ENCODE measurements at places on chromosomes 7 and 10.

DNA sequence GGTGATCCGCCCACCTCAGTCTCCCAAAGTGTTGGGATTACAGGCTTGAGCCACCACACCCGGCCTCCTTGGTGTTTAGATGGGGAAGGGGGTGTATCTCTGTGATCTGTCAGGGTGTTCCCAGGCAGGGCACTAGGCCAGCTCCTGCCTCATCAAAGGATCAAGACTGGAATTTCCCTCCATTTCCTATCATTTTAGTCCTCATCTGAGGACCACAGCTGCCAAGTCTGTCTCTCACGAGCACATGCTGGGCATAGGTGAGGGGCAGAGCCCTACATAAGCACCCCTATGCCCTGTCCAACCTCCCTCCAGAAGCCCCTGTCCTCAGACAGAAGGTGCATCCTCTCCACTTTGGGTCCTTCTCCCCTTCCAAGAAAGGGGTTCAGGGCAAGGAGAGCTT is 19.5 kb downstream of the TRIM56 start:
- DNase-seq = no peak

- no peak for DNase-seq
These were observed 68.5 kb downstream of the GNAT3 start for GRCh38 chr7:80443325-80443724.

GRCh38 chr10:127579640-127580039 is 30.5 kb downstream of the NPS start:
- no peak for DNase-seq

DNA sequence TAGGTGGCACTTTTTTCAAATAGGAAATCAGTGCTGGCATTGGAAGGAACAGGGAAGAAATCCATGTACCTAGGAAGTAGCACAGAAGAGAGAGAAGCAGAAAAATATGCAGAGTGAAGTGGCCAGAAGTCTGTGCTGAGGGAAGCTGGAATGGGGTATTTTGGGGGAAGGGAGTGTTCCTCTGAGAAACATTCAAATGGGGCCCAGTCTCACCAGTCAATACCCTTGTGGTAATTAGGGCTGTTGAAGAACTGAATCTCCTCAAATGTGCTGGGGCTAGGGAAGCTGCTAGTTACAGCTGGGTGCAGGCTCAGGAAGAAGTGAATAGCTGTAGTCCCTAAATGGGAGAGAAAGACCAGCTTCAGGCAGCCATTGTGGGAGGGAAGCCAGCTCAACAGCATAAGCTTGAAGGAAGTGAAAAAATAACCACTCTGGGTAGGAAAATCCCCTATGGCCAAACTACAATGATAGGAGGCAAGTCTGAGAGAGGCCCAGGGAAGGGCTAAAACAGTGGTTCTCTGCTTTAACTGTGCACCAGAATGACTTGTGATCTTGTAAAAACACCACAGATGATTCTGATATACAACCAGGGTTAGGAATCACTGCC is 7.6 kb downstream of the NDST2 start:
- peak; percentile 23 for DNase-seq

GRCh38 chr7:21413502-21413901 is 14.4 kb upstream of the SP4 start:
- DNase-seq = no peak

DNA sequence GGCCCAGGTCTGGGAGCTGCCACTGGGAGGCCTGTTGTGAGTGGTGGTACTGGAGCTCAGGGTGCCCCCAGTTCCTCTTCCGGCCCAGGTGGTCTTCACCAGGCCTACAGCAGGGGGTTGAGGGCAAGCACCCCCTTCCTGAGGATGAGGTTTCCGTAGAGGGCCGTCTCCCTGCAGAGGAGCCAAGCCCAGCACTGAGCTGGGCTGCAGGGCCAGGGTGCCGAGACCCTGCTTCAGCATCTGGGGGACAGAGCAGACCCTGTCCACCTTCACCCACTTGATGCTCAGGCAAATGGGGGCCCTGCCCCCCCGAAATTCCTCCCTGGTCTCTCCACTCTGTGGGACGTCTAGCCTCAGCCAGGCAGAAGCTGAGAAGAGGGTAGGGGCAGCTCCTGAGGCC is 2.6 kb downstream of the FUOM start:
- DNase-seq = no peak

- DNase-seq = no peak
These were observed 379.7 kb downstream of the PHTF2 start for GRCh38 chr7:78178319-78178718.

- DNase-seq = peak; percentile 38
These were observed 31.9 kb upstream of the GUSB start for GRCh38 chr7:66013938-66014337.

GRCh38 chr7:47474937-47475879 is 106.7 kb downstream of the TNS3 start:
- peak; percentile 86 for DNase-seq

DNA sequence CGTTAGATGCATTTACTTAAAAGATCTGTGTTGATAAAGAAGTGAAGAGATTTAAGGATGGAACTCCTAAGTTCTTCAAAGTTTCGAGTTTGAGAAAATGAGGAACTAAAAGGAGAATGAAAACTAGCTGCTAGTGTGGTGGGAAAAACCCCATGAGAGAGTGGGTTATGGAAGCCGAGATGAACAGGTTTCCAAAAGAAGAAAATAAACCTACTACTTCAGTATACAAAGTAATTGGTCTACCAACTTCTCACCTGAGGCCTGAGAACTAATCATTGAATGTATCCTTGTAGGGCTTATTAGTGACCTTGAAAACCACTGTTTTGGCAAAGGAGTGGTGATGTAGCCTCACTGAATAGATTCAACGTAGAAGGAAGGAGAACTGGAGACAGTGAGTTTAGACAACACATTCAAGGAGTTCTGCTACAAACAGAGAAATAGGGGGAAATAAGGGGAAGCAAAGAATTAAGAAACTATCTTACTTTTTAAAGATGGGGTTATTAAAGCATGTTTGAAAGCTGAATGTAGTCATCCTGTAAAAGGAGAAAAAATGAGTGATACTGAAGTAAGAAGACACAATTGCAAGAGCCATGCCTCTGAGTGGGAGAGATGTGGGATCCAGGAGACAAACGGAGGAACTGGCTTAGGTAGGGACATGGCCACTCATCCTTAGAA is 50.8 kb downstream of the CH25H start:
- DNase-seq = no peak

DNA sequence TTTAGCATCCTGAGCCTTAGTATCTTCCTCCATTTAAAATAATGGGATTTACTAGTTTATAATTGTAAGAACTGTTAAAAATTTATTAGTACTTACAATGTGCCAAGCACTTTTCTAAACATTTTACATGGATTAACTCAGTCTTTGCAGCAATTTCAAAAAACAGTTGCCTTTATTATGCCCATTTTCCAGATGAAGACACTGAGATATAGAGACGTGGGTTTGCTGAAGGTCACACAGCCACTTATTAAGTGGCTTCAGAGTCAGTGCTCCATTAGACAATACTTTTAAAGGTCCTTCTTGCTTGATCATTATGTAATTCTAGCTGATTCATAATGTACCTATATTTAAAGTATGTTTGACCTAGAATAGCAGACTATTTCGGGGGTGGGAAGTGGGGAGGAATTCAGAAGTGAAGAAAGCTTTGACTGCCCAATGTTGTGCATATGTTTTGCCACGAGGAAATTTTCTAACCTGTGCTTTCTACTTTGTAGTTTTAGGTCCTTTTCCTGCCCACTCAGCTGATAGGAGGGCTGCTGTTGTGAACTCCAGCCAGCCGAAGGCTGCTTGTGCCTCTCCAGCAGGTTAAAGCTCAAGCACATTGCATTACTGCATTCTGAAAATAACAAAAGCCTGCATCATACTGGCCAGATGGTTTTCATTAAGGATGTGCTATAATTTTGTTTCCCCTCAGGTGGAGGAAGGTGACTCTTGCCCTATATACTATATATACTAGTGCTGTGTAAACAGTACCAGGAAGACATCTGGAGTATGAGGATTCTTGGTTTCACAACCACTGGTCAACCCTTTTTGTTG is 4.3 kb downstream of the PLEKHA8 start:
- DNase-seq = no peak

DNA sequence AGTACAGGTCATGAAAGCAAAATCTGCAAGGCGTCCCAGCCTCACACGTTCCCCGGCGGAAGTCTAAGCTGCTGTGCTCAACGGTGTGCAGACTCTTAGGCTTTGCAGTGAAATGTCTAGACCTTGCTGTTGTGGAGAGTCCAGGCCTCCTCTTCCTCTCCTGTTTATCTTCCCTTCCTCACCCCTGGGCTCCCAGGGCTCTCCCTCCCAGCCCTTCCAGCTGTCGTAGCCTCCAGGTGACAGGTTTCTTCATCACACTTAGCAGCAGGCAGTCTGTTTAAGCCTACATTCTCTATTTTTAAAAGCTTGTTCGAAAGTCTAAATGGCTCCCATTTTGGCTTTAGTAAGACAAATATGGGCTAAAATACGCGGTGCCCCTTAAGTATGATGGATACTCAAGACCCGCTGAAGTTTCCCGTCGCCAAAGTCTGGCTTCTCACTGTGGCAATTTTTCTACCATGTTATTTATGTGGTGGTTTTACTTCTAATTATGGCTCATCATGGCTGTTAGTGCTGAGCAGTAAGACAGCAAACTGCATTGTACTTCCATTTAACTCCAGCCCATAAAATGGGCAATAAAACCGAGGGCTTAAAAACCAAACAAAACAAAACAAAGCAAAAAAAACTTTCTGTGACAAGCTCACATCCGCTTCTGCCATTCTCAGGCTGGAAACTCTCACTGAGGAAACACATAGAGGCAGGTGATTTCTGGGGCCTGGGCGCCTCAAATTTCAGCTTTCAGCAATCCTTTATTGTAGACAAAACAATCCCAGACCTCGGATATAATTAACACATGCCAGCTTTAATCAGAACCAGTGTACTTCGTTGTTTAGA is 243.2 kb downstream of the SNX10 start:
- no peak for DNase-seq

DNA sequence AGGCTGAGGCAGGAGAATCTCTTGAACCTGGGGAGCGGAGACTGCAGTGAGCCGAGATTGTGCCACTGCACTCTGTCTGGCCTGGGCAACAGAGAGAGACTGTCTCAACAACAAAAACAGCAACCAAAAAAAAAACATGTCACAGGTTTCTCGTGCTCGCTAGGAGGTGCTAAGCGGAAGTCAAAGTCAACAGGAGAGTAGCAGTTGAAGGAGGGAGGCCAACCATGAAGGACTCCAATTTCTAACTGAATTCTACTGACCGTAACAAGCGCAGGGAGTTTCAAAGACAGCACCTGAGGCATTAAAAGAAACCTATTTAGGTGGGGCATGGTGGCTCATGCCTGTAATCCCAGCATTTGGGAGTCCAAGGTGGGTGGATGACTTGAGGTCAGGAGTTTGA is 19.4 kb downstream of the KIN start:
- no peak for DNase-seq

GRCh38 chr7:107694386-107694785 is 33.8 kb downstream of the SLC26A4 start:
- DNase-seq = peak; percentile 53

DNA sequence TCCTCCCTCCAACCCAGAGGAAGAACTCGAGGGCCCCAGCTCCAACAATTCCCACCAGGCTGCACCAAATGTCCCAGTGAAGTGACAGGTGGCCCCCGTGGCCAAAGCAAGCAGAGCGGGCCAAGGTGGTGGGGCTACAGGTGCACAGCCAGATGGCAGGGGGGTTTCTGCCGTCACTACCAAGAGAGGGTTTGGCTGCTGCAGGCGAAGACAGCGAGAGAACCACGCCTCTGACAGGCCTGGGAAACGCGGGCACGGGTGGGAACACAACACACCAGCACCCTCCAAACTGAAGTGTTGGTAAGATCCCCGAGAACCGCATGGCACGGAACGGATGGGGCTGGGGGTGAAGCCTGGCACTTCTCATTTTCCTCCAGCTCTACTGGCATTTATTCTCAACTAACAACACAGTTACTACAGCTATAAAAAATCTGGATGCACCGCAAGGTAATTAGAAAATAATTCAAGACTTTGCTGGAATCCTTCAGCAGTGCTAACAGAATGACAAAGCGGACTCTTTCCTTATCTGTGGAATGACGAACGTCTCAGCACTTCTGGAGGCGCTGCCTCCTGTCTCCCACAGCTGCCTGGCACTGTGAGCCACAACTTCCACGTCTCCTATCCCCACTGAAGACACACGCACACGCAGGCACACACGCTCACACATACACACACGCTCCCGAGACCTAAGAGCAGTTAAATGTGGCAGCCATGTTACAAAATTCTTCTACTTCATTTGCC is 167.9 kb downstream of the TCERG1L start:
- no peak for DNase-seq

GRCh38 chr10:109835257-109835656 is 88.1 kb downstream of the XPNPEP1 start:
- DNase-seq = no peak

DNA sequence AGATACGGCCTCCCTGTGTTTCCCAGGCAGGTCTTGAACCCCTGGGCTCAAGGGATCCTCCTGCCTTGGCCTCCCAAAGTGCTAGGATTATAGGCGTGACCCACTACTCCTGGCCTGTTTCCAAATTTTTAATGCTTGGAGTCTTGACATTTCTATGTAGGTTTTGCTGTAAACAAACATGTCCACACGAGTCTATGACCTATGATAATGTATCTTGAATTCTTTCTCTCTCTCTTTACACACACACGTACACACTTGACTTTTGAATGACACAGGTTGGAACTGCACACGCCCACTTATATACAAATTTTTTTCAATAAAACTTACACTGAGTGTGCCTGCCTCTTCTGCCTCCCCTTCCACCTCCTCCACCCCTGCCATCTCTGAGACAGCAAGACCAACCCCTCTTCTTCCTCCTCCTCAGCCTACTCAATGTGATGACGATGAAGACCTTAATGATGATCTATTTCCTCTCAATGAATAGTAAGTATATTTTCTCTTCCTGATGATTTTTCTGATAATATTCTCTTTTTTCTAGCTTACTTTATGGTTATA is 44.1 kb upstream of the LAMB1 start:
- DNase-seq = no peak

GRCh38 chr10:34475274-34475646 is 339.8 kb downstream of the PARD3 start:
- DNase-seq = no peak

DNA sequence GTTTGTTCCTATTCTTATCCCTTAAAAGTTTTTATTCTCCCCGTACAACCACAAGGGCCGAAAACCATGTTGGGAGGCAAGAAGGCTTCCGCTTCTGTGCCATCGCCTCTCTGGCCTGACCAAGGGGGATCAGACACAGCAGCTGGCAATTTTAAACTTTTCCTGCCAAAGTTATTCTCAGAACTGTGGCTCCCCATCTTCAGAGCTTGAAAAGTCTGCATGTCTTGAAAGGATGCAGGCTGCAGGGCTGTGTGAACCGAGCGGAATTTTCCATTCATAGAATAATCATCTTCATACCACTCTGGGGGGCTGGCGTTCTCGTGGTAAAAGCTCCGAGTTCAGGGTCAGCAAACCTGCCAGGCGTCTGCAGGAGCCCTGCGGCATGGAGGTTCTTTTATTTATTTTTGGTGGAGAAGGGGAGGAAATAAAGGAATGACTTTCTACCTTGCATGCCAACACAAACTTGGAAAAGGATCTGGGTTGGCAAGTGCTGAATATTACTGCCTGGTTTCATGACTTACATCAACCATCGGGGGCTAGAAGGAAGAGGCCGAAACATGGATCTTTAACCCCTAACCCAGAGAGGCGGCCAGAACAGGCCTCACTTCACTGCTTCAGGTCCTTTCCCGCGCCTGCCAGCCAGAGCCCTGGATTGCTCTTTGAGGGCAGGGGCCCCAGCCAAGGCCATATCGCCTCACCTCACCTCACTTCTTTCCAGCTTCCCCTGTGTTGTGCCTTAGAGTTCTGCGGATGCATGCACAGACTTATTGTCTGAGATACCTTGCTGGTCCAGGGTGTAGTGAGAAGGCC is 3.0 kb upstream of the NANOS1 start:
- peak; percentile 39 for DNase-seq

- peak; percentile 29 for DNase-seq
These were observed 417.1 kb downstream of the SUGCT start for GRCh38 chr7:40551685-40552576.

GRCh38 chr10:15166325-15166724 is 2.2 kb downstream of the NMT2 start:
- DNase-seq = no peak
